HuH-7 (cell line): ENCODE measurements at places on chromosomes 5 and 9.

DNA sequence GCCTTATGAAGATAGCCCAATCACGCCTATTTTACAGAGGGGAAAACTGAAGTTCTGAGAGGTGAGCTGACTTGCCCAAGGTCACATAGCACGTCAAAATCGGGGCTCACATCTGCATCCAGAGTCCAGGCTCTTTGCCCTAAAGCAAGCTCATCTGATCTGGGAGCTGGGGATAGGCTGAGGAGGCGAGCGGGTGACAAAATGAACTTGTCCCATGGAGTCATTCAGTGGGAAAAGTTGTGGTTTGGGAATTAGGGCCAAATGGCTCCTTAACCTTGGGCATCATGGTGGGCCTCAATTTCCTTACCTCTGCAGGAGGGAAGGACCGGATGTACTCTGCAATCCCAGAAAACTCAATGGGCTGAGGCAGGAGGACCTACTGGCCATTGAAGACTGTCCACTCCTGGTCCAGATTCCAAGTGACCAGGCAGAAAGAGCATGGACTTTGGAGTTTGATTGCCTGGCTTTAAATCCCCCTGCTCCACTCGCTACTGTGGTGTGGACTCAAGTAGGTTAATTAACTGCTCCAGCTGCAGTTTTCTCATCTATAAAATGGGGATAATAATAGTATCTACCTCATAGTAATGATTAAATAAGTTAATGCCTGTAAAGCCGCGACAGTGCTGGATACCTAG is 160.4 kb downstream of the RGS3 start:
- DNase-seq: no peak

DNA sequence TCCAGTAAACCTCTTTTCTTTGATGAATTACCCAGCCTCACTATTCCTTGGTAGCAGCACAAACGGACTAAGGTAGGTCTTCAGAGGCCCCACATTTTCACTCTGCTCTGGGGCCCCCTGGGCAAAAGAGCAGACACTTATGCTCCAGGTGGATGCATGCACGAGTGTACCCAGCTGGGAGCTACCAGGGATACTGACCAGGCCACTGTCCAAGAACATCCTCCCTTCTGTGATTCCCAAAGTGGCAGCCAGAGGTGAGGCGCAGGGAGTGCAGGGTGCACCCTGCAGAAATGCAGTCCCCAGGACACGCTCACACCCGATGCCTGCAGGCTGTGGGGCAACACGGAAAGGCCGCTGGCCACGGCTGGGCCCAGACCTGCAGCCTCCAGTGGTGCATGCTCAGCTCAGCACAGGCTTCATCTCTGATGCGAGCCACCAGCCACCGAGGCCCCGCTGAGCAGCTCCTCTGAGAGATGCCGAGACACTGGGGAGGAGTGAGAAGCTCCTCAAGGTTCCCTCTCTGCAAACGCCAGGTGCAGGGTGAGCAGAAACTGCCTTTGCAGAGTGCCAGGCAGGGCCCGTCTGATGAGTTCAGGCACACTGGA is 48.1 kb upstream of the OLFM1 start:
- no peak for DNase-seq

DNA sequence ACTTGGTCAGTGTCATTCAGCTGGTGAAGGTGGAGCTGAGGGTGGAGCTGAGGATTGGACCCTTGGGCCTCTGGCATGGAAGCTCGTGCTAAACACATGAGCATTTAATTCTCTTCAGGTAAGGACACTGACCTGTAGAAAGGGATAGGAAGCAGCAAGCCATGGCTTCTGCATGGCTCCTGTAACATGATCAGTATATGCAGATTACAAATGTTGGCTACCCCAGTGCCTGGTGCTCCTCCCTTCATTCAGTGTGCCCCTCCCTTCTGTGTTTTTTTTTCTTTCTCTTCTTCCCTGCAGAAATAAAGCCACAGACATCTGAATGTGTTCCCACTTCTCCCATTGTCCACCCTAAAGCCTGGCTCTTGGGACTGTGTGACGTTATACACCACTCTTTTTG is 52.9 kb downstream of the ARHGAP26 start:
- DNase-seq: no peak

DNA sequence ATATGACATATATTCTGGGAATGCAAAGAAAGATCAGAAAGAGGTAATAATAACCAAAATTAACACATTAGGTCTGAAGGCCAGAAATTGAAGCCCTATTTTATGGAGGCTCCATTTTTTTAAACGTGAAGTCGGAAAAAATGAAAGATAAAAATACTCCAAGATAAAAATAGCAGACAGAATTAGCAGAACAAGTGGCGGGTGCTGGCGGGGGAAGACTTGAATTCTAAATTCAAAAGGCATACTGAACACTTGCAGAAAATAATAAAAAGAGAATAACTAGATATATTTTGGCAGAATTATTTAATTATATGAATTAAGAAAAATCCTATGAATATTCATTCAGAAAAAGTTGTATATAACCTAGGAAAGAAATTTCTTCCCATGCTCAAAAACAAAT is 543.7 kb upstream of the ACO1 start:
- DNase-seq: no peak

DNA sequence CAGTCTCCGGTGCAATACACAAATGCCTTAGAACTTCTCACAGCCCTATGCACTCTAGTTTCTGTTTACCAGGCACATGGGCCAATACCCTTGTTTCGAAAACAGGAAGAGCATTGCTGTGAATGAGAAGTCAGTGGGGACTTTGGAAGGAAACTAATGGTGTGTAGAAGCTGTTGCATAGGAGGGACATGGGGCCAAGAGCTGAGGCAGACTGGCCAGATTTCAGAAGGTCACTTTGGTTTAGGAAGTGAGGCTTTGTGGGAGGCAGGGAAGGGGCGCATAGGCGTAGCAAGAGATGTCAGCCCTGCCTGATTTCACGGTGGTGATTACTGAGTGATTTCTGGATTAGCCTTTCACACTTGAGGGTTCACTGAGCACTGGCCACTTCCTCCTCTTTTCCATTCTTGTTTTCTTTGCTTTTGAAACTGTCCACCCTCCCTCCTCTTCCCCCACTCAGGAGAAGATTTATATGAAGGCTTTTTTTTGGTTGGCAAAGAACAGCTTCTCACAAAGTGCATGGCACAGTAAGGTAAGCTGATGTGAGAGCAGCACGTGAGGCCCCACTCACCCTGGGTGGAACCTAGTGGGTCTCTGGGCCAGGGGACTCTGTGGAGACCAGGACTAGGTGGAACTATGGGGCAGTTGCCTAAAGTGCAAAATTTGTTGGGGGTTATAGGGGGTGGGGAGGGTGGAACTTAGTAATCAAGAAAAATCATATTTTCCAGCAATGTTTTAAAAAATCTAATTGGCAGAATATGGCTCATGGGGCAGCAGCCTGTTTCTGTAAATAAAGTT is 6.1 kb upstream of the TMEM252 start:
- DNase-seq: no peak

DNA sequence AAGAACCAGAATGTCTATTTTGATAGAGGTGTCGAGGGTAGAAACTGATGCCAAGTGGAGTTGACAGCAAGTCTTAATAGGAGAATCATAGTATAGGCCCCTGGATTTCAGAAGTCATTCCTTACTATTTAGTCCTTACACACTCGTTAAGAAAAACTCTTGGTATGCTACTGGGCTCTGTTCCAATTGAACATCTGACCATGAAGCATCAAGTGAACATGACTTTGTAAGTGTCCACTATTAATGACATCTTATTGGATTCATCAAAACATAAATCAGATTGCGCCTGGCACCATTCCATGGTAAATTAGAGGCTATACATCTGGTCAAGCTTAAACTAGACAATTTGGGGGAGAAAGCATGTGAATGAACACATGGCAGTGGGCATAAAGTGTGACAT is 1056.5 kb upstream of the EDIL3 start:
- no peak for DNase-seq

GRCh38 chr9:9563817-9564216 is 1049.0 kb downstream of the PTPRD start:
- no peak for DNase-seq

- no peak for DNase-seq
These were observed 7.1 kb upstream of the IFNA6 start for GRCh38 chr9:21357479-21358460.

DNA sequence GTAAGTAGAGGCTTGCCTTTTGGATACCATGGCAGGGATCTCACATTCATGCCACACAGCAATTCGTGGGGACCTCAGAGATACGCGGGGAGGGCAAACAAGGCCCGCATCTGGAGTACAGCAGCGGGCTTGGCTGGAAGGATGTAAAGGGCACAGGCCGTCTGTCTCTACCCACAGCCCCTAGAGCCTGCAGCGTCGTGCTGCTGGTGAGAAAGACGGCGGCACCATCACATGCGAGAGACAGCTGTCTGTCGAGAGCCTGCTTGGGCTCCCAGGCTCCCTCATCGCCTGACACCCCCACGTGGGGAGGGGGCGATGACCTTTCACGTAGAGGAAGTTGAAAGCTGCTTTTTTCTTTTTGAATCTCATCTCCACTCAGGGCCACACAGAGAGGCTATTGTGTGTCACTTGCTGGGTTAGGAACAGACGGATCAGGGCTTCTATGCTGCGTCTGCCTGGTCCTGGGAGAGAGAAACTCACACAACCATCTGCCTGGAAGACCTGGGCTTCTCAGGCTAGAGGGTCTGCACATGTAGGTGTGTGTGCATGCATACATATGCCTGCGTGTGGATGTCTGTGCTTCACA is 134.6 kb upstream of the PPP1R26 start:
- DNase-seq: no peak

GRCh38 chr9:89803403-89803802 is 198.6 kb downstream of the GADD45G start:
- no peak for DNase-seq

GRCh38 chr9:91802391-91802790 is 147.6 kb downstream of the ROR2 start:
- DNase-seq: no peak

DNA sequence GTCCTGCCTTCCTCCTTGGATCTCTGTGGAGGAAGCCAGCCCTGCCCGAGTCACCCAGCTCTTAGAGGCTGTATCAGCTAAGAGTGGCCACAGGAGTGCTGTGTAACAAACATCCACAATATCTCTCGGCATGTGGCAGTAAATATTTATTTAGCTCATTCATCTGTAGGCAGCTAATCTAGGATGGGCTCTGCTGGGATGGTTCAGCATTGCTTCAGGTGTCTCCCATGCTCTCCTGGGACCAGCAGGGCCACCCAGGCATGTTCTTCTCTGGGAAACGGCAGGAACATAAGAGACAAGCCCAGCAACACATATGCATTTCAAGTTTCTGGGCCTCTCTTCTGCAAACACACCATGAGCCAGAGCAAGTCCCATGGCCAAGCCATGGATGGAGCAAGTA is 56.1 kb downstream of the HRH2 start:
- no peak for DNase-seq

DNA sequence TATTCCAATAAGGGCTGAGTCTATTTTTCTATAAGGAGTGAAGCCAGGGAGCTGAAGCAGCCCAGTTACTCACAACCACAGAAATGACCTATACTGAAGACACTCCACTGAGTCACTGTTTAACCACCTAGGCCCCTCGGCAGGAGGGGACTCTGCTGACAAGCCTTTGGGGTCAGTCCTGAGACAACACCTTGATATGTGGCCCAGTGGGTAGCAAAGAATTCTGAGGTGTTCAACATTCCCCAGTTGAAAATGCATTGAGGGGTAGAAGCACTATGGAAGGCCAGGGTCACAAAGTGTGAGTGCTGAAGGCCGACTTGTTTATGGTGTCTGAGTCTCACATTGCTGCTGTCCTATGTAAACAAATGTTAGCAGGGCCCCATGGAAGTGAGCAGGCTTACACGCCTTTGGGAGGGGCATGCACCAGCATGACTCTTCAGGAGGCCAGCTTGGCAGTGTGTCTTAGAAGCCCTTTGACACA is 112.6 kb upstream of the NFIL3 start:
- peak; percentile 59 for DNase-seq

- no peak for DNase-seq
These were observed 148.1 kb downstream of the MTX3 start for GRCh38 chr5:79842991-79843390.

GRCh38 chr5:121144764-121145163 is 680.7 kb downstream of the PRR16 start:
- peak; percentile 0 for DNase-seq
